A172 (cell line): ENCODE measurements at places on chromosomes 12 and 14.

- DNase-seq: no peak
These were observed 13.0 kb downstream of the SLC48A1 start for GRCh38 chr12:47785887-47786661.

DNA sequence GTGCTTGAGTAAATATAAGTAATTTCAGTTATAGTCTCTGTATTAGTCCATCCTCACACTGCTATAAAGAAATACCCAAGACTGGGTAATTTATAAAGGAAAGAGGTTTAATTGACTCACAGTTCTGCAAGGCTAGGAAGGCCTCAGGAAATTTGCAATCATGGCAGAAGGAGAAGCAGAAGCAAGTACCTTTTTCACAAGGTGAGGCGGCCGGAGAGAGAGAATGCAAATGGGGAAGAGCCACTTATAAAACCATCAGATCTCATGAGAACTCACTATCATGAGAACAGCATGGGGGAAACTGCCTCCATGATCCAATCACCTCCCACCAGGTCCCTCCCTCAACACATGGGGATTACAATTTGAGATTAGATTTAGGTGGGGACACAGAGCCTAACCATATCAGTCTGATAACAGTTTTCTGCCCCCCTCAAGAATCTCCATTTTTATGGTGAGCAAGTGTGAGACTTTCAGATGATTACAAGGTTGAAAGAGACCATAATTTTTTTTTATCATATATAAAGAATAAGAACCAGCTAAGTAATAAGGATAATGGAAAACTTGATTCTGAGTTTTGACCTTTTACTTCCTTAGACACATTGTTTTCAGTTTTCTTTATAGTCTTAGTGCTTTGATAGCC is 35.6 kb downstream of the LEMD3 start:
- no peak for DNase-seq

GRCh38 chr14:51139121-51139681 is 44.3 kb upstream of the TRIM9 start:
- DNase-seq: no peak

DNA sequence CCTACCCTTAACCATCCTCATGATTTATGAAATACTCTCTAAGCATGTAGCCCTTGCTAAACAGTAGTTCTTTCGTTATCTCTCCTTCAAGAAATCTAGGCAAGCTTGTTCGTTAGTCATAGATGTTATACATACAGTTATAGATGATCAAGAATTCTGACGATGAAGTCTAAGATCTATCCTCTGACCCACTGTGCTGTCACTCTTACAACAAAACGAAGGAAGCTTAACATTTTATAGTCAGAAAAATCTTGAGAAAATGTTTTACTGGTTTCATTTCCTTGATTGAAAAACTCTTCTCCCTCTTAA is 68.9 kb downstream of the SPPL3 start:
- DNase-seq: no peak

- no peak for DNase-seq
These were observed 93.7 kb upstream of the LHX5 start for GRCh38 chr12:113565368-113565767.
